ENCODE measurements at places on chromosomes 11 and 22. TPM values are rescaled to one million over a fixed set of nuclear protein-coding genes. Genes with fewer than 3 reads are reported as not detected.

Gene BATF2
- total RNA-seq = 0.58 TPM

Gene SELENOM
- total RNA-seq = 44.9 TPM

GRCh38 chr11:31817054-31817620 is 6.0 kb upstream of the PAX6 start:
- peak; percentile 60 for DNase-seq
- H3K27me3 ChIP-seq = peaks cover 100% of the 10 kb centered on the region
- H3K4me1 ChIP-seq = peaks cover 80% of the 10 kb centered on the region
- no peaks in the 10 kb centered on the region for H3K36me3 ChIP-seq
- H3K4me3 ChIP-seq = peak overlapping the region; percentile 71
- no peak overlapping the region for H3K27ac ChIP-seq

DNA sequence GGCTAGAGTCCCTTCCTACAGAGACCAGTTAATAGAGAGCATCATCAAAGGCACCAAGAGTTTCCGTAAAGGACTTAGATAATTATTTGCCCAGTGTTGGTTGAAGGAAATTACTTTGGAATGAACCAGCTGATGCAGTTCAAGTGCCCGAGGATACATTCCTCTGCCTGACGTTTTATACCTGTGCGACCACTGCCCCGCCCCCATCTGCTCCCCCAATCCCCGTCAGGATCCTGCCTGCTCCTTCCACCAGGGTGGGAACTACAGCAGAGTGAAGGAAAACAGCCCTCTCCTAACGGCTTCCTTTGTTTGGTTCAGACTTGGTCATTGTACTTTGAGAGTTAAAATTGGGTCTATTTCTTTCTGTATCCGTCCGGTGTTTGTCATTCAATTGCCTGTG is 761.5 kb downstream of the NTM start:
- H3K27ac ChIP-seq = no peak overlapping the region
- H3K27me3 ChIP-seq = no peaks in the 10 kb centered on the region
- no peaks in the 10 kb centered on the region for H3K36me3 ChIP-seq

DNA sequence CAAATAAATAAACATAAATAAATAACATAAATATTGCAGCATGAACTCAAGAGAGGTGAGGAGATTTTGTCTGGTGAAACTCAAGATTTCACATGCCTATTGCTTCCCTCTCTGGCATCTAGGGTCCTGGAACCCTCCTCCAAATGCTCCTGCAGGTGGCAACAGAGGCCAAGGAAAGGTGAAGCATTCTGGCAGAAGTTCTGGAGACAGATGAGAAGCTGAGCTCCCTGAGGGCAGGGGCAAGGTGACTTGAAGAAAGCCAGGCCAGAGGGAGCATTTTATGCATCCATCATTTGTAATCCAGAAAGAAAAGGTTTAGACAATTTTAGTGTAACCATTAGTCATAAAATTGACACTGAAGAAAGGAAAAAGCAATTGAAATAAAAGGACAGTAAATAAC is 64.9 kb downstream of the ENDOD1 start:
- H3K4me1 ChIP-seq = peaks cover 6% of the 10 kb centered on the region
- no peak overlapping the region for H3K27ac ChIP-seq
- H3K36me3 ChIP-seq = no peaks in the 10 kb centered on the region
- peak; percentile 84 for DNase-seq
- H3K4me3 ChIP-seq = no peak overlapping the region

All from GM23338 (cell line).